Fibroblast of skin of right quadriceps (primary cell): ENCODE measurements at places on chromosomes 12 and 14.

- DNase-seq: no peak
These were observed 7.3 kb downstream of the RPGRIP1 start for GRCh38 chr14:21287168-21287567.

DNA sequence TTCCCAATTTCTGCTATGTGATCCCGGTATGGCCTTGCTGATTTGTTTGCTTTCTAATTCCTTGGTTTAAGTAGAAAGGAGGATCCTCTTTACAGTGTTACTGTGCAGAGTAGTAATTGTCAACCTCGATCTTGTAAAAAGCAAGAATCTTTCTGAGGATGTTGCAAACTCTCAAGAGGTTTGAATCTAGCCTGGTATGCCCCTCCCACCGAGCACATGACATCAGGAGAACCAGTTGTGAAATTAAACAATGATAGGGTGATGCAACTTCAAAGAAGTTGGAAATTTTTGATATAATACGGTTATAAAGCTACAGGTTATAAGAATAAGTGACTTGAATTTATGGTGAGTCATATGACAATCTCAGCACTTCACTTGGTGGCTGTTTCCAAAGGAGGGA is 35.0 kb upstream of the FUT8 start:
- peak; percentile 24 for DNase-seq

- no peak for DNase-seq
These were observed 53.8 kb downstream of the STAB2 start for GRCh38 chr12:103640831-103641230.

GRCh38 chr14:70045844-70046535 is 142.8 kb downstream of the SLC8A3 start:
- peak; percentile 30 for DNase-seq

DNA sequence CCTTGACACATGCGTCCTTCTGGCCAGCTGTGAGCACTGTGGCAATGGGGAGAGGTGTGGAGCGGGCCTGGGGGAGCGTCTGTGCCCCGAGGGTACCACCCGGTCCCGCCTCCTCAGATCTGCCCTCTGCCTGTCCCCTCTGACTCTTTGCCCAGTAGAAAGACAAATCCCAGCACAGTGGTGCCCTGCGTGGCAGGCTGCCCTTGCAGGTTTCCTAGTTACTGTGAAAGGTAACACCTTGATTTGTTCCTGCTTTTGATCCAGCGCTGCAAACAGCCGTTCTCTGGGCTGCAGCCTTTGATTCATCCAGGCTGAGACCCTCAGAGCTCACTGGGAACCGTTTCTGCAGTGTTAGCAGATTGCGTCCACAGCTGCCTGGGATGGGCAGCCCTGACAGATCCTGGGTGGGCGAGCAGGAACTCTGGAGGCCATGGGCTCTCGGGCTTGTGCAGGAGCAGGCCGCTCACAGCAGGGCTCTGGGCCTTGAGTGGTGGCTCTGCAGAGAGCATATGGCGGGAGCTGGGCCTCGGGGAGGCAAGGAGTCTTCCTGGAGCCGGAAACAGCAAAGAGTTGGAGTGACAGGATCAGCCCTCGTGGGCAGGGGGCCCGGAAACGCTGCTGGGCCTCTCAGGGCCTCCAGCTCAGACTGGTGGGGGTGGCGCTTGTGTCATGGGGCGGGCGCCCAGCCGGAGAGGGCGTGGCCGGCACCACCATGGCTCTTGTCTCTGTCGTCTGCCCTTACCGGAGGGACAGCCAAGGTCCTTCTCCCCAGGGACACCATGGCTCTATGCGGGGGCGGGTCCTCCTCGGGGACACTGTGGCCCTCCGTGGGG is 16.6 kb downstream of the FBRSL1 start:
- DNase-seq: peak; percentile 76

DNA sequence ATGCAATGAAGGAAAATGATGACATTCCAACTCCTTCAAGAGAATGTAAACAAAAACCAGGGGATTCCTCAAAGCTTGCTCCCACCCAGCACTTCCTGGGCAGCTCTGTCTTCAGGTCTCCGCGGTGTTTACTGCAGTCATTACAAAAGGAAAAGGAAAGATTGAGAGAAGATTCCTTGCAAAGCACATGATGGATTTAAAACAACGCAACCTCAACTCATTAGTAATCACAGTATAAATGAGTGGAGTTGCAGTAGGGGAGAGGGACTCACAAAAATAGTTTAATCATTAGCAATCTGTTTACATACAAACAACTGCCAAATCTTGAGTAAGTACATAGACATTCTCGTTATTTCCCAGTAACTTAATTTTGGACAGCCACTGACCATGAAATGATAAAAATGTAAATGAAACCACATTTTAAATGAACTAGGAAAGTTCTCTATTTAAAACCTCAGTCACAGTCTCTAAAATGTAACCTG is 49.7 kb upstream of the OVCH1 start:
- DNase-seq: peak; percentile 30

DNA sequence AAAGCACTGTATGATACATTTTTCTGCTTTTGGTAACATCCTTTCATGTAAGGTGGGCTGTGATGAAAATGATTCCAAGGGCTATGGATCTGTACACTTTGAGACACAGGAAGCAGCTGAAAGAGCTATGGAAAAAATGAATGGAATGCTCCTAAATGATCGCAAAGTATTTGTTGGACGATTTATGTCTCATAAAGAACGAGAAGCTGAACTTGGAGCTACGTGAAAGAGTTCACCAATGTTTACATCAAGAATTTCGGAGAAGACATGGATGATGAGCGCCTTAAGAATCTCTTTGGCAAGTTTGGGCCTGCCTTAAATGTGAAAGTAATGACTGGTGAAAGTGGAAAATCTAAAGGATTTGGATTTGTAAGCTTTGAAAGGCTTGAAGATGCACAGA is 22.1 kb upstream of the SRGAP1 start:
- peak; percentile 83 for DNase-seq

GRCh38 chr14:74089251-74090020 is 4.7 kb downstream of the LIN52 start:
- DNase-seq: no peak

- no peak for DNase-seq
These were observed 502 bp downstream of the MPHOSPH9 start for GRCh38 chr12:123232472-123232806.

DNA sequence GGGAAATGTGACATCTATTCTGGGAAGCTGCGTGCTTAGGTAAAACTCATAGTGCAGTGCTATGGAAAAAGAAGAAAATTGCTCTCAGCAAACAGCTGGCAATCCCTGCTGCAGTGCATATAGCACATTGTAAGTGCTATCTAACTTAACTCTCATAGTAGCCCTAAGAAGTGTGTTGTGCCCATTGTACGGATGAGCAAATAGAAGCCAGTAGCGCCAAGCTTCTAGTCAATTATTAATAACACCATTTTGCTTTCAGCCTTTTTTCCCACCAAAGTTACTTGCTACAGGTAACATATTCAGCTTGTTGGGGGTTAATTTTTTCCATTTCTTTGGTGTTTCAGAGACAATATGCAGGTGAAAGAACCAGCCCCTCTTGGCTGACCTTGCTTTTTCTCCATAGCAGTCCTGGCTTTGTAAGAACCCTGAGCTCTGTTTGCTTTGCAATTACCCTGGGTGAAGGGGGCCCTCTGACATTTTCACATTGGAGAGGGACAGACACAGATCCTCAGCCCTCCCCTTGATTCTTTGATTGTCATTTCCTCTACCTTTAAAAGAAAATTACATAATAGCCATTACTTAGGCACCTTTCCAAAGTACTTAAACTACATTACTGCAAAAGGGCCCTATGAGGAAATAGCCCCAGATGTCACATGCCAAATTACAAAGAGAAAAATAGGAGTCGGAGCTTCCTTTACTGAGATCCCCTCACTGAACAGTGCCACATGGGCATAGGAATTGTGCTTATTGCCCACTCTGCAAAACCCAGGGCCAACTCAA is 576.2 kb upstream of the TBX3 start:
- no peak for DNase-seq

DNA sequence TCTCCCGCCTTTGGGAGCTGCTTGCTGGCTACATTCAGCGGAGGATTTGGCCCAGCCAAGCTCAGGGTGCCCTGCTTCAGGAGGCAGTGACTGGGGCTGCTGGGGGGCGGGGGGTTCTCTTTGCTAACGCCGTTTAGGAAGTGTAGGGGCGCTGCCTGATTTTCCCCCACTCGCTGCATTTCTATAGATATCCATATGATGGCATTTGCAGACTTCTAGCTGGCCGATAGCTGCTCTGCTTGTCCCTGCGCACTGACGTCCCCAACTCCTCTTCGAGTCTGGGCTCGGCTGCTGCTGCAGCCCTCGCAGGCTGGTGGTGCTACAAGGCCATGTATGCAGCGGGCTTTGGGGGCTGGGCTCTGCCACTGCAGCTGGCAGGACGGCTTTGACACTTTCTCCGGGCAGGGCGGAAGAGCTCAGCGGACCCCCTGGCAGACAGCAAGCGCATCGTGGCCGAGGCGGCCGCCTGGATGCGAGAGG is 3.1 kb downstream of the LRFN5 start:
- DNase-seq: peak; percentile 76

DNA sequence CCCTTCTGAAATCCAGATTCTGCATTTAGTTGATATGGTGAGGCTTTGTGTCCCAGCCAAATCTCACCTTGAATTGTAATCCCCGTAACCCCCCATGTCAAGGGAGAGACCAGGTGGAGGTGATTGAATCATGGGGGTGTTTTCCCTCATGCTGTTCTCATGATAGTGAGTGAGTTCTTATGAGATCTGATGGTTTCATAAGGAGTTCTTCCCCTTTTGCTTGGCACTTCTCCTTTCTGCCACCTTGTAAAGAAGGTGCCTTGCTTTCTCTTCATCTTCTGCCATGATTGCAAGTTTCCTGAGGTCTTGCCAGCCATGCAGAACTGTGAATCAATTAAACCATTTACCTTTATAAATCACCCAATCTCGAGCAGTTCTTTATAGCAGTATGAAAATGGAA is 23.1 kb upstream of the C12orf42 start:
- no peak for DNase-seq

GRCh38 chr12:72832024-72832423 is 559.9 kb downstream of the TRHDE start:
- no peak for DNase-seq

- peak; percentile 43 for DNase-seq
These were observed 44.5 kb downstream of the PSMA6 start for GRCh38 chr14:35336494-35337268.

DNA sequence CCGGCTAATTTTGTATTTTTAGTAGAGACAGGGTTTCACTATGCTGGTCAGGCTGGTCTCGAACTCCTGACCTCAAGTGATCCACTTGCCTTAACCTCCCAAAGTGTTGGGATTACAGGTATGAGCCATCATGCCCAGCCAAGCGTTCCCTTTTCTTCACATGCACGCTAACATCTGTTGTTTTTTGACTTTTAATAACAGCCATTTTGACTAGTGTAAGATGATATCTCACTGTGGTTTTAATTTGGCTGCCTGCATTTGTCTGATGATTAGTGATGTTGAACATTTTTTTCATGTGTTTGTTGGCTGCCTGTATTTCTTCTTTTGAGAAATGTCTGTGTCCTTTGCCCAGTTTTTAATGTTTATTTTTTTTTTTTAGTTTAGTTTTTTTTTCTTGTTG is 10.2 kb upstream of the YARS2 start:
- DNase-seq: no peak

DNA sequence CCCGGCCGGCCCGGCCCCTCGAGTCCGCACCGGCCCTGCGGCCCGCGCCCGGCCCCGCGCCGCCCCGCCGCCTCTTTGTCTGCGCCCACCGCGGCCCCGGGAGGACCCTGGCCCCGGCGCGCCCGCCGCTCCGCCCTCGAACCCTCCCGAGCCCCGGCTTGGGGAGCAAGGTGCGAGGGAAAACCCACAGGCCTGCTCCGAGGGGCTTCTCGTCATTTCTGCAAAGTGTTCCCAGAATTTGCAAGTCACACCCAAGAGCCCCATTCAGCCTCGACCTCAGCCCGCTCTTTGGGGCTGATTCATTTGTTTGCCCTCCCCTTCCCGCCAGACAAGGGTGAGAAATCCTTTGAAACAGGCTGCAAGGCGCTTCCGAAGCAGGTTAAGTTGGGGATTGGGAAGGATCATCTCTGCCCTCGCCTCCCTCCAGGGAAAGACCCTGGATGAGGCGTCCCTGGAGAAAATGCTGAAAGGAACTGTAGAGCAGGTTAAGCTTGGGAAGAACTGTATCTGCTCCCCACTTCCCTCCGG is 325 bp upstream of the CLIP1 start:
- DNase-seq: peak; percentile 61

DNA sequence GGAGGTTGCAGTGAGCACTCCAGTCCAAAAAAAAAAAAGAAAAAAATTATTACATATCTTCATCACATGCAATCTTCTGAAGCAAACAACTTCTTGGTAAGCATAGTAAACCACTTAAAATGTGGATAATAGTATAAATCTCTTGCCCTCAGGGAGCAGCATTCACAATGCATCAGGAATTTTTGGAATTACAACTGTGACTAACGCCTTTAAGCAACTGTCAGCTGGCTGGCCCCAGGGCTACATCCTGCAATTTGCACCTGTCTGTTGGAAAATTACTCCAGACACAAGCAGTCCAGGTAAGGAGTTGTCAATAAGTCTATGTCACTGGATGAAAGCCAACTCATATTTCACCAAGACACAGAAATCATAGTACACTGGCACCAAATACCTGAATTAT is 5.5 kb upstream of the SLC7A7 start:
- peak; percentile 34 for DNase-seq

DNA sequence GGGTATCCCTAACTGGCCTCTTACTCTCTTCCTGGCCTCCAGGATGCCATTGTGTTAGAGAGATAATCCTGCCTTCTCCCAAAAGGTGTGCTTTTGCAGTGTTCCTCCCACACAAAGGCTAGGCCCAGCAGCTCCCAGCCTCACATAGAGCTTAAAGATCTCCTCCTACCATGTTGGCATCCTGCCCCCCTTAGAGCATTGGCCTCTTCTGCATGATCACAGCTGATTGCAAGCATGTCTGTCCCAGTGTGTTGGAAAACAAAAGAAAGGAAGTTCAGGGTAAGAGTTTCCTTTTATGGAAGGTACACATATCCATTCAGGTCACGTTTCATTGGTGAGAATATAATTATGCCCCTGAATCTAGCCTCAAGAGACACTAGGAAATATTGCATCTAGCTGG is 405.4 kb downstream of the TMTC2 start:
- no peak for DNase-seq

DNA sequence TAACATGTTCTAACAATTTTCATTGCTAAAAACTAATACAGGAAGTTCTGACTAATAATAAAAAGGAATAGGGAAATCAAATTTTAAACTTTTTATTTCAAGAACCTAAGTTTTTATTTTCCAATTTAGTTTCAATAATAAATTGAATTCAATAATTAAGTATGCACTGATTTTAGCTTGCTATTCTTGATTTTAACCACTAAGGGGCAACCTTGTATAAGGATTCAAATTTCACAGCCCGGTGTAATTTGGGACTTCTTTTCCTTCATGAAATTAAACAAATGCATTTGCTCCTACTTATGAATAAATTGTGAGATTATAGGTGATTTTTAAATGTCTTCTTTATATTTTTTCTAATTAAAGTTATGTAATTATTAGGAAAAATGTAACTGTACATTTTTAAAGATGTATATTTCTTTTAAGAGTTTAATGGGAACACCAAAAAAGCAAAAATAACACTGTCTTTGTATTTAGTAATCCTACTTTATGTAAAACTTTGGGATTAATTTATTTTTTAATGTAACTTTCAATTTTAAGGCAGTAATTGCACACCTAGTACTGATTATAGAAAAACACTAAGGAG is 241.4 kb upstream of the PDZRN4 start:
- DNase-seq: peak; percentile 42
